Renal cortical epithelial cell (primary cell): ENCODE measurements at places on chromosomes 11 and 22.
A peak's percentile ranks its signal among the peaks of the same experiment; 100 is the strongest.

DNA sequence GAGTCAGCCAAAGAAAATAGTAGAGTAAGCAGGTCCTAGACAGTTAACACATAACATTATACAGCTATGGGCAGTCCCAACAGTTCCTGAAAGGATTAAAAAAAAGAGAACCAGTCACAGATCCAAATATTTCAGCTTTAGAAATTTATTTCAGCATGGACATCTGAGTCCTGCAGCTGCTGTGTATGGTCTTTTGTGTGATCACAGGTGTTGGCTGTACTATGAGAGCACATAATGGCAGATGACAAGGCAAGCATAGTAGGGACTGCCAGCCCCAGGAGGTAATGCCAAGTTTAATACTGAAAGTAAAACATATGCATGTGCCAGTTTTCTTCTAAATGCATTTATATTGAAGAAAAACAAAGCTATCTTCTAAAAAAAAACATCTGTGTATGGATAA, 158.1 kb downstream of the GRIA4 start:
- DNase-seq, result no peak

GRCh38 chr11:12968101-12968500, 41.0 kb upstream of the RASSF10 start:
- peak; percentile 65 for DNase-seq

GRCh38 chr22:40050258-40050657, 55.5 kb downstream of the FAM83F start:
- DNase-seq, result no peak

GRCh38 chr22:46012881-46013281, 35.9 kb upstream of the WNT7B start:
- DNase-seq, result no peak

GRCh38 chr22:31937341-31937740, 7.0 kb upstream of the YWHAH start:
- DNase-seq, result no peak

DNA sequence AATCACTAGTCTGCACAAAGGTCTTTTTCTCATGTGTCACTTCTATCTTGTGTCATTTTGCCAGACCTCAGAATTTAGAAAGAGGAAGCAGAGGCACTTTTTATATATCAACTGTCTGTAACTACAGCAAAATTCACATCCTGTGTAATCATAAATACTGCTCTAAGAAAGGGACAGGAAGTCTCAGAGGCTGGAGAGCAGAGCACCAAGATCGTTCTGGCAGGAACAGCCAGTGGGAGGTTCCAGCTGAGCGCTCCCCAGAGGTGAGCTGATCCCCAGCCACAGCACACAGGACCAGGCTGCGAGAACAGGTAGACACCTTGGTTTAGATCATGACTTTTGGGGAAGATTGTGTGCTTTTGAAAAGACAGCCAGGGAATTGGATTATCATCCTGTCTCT, at the start of gene MS4A7:
Gene MS4A7, plus strand, starts transcription at position 179 of the 400 bp plus-strand sequence. CDS start 4,610 bp downstream, outside the sequence.
- DNase-seq, result no peak

GRCh38 chr22:42820045-42820763, 36.9 kb downstream of the ARFGAP3 start:
- peak; percentile 79 for DNase-seq

GRCh38 chr11:119042927-119043326, 12.2 kb upstream of the SLC37A4 start:
- no peak for DNase-seq

DNA sequence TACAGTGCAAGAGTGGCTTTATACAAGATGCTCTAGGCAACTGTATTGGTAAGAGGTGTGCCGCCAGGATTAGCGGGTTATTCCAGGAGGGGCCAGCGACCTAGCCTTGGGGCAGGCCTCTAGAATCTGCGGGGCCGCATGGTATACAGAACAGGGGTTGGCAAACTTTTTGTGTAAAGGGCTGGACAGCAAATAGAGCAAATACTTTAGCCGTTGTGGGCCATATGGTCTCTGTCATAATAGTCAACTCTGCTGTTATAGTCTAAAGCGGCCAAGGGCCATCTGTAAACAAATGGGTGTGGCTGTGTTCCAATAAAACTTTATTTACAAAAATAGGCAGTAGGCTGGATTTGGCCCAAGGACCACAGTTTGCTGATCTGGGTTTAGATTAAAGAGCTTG, 32.6 kb downstream of the FBLN1 start:
- DNase-seq, result no peak

- no peak for DNase-seq
Measured at GRCh38 chr11:9952511-9953196, 288.8 kb downstream of the SWAP70 start.

DNA sequence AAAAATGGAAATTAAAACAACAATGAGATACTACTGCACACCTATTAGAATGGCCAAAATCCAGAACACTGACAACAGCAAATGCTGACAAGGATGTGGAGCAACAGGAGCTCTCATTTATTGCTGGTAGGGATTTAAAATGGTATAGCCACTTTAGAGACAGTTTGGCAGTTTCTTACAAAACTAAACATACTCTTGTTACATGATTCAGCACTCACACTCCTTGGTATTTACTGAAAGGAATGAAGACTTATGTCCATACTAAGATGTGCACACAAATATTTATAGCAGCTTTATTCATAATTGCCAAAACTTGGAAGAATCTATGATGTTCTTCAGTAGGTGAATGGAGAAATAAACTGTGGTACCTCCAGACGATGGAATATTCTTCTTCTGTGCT, 40.8 kb downstream of the PGM2L1 start:
- no peak for DNase-seq

DNA sequence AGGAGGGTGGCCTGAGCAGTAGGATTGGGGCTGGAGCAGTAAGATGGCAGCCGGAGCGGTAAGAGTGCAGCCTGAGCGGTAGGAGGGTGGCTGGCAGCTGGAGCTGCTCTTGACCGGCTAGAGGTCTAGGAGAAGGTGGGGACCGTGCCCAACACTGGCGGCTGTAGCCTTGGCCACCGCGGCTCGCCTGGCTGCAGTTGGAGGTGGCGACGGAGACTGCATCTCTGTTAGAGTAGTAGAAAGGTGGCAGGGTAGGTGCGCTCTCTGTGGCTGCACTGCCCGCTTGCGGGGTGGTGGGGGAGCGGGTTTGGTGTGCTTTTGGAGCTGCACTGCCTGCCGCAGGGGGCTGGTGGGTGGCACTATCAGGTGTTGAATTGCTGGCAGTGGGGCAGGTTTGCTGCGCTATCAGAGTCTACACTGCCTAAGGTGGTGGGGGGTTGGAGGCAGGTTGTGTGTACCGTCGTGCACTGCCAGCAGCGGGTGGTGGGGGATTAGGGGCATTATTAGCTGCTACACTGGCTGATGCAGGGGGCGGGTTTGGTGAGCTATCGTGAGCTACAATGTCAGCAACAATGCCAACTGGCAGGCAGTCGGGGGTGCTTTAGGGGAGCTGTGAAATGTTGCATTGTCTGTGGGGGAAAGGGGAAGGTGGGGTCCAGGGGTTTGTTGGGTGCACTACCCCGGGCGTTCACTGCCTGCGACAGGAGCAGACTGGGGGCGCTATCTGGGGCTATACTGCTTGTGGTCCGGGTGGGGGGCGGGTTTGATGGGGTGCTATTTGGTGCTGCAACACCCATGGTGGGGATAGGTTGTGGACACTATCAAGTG, 4461.3 kb upstream of the OR11H1 start:
- no peak for DNase-seq

- DNase-seq, result no peak
Measured at GRCh38 chr11:19163617-19164016, 38.2 kb downstream of the CSRP3 start.

DNA sequence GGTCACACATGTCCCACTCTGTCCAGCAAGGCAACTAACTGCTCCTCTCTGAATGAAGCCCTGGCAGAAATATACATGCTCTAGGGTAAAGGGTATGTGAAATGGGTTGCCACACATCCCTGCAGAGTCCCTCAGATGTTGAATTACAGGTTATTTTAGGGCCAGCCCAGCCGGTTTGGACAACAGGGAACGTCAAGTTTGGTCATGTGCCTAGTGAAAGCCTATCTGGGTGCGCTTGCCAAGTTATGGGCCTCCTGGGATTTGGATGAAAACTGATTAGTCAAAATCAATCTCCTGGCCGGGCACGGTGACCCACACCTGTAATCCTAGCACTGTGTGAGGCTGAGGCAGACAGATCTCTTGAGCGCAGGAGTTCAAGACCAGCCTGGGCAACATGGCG, 10.4 kb downstream of the AP1B1 start:
- no peak for DNase-seq

DNA sequence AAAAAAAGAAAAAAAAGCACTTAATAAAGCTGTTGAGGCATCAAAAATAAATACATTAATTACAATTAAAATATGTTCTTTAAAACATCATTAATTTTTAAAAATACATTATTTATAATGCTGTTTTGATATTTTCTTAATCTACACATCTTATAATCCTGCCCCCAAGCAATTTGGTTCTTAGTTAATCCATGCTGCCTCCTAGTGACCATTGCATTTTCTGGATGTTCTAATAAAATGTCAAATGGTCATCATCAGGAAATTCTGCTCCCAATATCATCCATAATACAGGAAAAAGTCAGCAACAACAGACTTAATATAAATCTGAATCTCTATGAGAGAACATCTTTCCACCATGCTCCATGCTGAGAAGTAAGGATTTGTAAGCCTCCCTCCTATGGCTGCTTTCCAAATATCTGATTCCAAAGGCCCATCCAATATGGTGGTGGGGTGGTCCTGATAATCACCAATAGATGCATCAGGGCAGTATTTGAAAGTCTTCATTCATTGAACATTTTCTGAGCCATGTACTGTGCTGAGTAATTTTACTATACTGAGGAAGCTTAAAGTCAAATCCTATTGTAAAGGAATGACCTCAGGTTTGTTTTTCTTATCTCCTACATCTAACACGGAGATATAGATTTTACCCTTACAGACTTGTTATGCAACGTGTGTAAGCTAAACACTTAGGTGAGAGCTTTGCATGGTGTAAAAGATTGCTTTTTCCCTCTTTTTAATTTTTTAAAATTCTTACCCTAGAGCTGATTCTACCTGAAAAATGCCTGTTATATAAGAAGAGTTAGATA, 124.7 kb upstream of the BMAL1 start:
- peak; percentile 41 for DNase-seq

DNA sequence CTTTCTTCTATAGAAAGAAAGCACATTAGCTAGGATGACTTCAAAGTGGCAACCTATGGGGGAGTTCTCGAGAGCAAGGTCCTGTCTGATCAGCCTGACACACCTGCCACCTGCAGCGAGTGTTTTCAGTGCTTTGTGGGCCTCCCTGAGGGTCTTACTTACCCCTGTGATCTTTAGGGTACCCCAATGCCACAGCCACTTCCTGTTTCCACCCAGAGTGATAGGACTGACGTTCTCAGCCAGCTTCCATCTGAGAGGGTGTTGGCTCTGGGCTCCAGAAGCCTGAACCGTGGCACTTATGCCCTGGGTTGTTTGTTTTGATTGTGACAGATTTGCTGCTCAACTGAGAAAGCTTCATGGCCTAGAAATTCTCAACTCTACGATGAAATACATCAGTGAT, 21.7 kb upstream of the ANKK1 start:
- no peak for DNase-seq

DNA sequence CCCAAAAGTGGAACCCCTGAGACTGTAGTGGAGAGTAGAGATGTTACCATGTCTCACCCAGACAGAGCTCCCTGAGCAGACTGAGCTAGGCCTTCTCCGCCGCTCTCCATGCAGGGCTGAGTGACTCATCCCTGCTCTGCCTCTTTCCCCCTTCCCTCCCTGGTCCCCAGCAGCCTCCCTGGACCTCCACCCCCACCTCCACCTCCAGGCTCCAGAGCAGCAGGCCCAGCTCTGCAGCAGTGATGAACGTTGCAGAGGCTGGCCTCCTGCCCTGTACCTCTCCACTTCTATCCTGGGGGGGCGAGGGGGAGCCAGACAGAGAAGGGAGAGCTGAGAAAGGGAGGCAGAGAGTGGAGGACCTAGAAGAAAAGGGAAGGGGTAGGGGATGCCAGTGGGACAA, 19.3 kb upstream of the ARAP1 start:
- peak; percentile 37 for DNase-seq

- no peak for DNase-seq
Measured at GRCh38 chr11:69245491-69246345, 48.2 kb upstream of the MYEOV start.

DNA sequence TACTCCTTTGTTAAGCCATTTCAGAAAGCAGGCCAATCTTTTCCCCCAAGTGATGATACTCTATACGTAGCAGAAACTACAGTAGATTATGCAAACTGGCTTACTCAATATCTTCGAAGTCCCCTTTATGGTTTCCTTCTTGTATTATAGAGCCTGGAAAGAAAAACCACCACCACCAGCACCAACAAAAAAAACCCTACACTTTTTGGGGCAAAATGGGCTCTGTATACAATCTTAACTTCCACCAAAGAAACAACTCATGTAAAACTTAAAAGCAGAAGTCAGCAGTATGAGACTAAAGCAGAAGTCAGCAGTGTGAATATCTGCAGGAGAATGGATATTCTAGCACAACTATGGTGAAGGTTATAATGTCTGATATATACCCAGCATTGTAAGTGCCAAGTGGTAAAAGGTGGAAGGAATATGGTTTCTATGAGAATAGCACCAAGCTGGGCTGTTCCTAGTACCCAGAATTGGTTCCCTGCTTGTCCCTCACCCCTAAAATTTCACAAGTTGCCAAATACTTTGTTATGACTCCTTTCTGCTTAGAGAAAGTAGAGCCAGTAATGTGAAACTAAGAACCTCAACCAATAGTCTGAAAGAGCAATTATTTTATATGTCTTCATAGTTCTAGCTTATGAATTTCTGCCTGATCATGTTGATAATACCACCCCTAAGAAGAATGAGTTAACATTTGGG, 252.1 kb downstream of the SBF2 start:
- DNase-seq, result no peak

GRCh38 chr11:69366591-69366990, 72.6 kb downstream of the MYEOV start:
- no peak for DNase-seq

- DNase-seq, result no peak
Measured at GRCh38 chr22:50545522-50546325, at the start of gene KLHDC7B. KLHDC7B (plus strand) TSS chr22:50545899; CDS start chr22:50546244, 345 bp downstream.

DNA sequence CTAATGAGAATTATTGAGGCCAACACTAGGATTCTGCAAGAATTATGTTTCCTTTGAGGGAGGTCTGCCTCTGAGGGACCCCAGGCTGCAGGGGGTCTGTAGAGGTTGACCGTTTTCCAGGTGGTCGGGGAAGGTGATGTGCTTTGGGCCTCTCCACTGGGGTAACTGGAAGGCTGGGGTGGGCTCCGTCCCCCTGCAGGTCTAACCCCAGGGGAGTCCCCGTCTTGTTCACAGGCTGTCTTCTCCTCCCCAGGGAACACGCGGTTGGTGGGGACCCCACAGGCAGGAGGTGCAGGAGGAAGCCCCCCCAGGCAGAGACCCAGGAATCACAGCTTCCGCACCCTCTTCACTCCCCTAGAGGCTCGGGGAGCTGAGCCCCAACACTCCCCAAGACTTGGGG, 726.4 kb downstream of the BRD1 start:
- no peak for DNase-seq

GRCh38 chr22:39030705-39031104, 9.8 kb downstream of the APOBEC3D start:
- no peak for DNase-seq
